ENCODE measurements at places on chromosomes 1 and 21.

DNA sequence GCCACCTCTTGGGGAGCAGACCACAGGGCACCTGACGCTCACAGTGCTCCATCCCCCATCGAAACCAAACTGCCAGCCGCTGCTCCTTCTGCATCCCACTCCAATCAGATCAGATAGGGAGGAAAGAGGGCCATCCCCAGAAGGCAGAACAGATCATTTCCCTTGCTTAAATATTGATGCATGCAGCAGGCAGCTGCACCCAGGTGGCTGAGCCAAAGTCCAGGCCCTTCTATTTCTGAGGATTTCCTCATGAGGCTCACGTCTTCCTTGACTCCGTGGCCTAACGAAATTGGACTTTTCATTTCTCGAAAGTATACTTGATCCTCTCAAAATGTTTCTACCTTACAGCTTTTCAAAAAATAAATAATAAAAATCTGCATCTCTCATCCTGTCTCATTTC lies 239.2 kb downstream of the ATG4C start:
- no peak for DNase-seq

GRCh38 chr1:7590426-7590790 lies 180.7 kb upstream of the VAMP3 start:
- DNase-seq: no peak

- no peak for DNase-seq
These were observed 41.6 kb downstream of the FAAP20 start for GRCh38 chr1:2152954-2153353.

DNA sequence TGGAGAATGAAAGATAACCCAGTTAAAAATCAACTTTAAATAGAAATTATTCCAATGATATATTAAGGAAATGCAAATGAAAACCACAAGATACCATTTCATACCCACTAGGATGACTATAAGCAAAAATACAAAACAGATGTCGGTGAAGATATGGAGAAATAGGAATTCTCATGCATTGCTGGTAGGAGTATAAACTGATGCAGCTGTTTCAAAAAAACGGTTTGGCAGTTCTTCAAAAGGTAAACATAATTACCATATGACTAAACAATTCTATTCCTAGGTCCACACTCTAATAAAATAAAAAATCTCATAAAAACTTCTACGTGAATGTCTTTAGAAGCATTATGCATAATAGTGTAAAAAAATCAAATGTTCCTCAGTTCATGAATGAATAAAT lies 763.3 kb upstream of the BRINP3 start:
- DNase-seq: peak; percentile 58

DNA sequence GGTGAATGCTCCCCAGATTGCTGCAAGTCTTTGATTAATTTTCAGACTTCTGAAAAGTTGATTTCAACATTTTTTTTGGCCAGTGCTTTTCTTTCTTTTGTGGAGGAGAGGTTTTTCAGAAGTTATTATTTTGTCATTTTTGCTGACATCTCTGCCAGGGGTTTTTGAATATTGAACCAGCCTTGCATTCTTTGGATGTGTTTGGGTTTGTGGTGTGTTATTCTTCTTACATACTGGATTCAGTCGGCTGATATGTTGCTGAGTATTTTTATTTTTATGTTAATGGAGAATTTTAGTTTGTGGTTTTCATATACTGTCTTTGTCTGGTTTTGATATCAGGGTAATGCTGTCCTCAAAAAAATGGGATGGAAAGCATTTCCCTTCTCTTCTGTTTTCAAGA lies 25.3 kb downstream of the OBSCN start:
- no peak for DNase-seq

DNA sequence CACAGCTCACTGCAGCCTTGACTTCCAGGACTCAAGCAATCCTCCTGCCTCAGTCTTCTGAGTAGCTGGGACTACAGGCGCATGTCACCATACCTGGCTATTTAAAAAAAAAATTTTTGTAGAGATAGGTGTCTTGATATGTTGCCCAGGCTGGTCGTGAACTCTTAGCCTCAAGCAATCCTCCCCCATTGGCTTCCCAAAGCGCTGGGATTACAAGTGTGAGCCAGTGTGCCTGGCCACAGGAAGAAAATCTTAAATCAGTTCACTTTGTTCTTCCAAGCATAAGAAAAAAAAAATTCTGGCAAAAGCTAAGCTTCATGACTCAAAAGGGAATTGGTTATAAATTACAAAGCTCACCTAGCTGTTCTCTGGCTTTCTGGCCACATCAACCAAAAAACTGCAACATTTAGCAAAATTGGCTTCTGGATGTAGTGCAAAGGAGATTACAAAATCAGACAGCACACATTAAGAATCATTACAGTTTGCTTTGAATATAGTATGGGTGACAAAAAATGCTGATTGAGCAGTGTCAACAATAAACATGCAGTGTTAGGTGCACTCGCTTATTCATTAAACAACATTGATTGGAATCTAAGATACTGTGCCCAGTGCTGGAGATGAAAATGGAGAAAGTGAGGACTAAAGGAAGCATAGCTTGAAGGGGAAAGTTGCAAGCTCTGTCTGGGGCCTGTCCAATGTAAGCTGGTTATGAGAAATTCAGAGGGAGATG lies 76.7 kb downstream of the KCTD3 start:
- no peak for DNase-seq

GRCh38 chr1:44120398-44120949 lies 1.9 kb downstream of the KLF17 start:
- DNase-seq: no peak

DNA sequence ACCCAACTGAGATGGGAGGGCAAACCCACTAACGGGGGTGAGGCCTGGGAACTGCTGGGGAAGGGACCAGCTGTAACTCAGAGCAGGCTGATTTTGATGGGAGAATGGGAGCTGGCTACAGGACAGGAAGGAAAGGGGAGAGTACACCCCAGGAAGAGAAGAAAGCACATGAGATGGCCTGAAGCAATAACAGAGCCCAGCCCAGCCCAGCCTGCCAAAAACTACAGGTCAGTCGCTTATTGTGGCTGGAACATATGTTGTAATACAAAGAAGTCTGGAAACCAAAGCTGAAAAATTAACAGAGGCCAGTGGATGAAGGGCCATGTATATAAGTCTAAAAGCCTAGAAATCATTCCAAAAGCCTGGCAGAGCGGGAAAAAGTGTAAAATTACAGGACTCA lies 1.6 kb downstream of the ITLN2 start:
- no peak for DNase-seq

Measured in EL (cell line).